ENCODE measurements at places on chromosomes 7 and 10.

DNA sequence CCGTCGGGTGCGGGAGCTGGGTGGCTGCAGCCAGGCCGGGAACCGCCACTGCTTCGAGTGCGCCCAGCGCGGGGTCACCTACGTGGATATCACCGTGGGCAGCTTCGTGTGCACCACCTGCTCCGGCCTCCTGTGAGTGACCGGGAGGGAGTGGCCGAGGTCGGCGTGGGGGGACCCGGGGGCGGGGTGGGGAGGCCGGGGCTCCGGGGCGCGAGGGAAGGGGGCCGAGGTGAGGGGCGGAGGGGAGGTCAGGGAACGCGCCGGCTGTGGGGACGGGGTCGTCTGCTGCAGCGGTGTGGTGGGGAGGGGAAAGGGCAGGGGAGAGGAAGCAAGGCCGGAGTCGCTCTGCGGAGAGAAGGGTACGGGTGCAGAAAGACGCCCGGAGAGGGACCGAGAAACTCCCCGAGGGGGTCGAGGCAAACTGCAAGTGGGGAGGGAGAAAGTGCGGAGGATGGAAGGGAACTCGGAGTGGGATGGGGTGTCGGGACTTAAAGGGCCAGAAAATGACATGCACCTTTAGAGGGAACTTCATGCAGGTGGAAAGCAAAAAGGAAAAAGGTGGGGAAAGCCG lies 518 bp downstream of the AGFG2 start:
- no peak for DNase-seq

- DNase-seq = no peak
These were observed 7.4 kb downstream of the GJD4 start for GRCh38 chr10:35612385-35613106.

GRCh38 chr7:143334244-143334643 lies 18.3 kb downstream of the CLCN1 start:
- DNase-seq = no peak

- DNase-seq = no peak
These were observed 132.8 kb upstream of the TCERG1L start for GRCh38 chr10:131444286-131444685.

Measured in stimulated activated CD8-positive, alpha-beta memory T cell treated with anti-CD3 and anti-CD28 coated beads, Interleukin-4, amount 100 ng/mL, for 1 hour (primary cell).